ENCODE measurements at places on chromosomes 11 and 22.
A peak's percentile ranks its signal among the peaks of the same experiment; 100 is the strongest.

DNA sequence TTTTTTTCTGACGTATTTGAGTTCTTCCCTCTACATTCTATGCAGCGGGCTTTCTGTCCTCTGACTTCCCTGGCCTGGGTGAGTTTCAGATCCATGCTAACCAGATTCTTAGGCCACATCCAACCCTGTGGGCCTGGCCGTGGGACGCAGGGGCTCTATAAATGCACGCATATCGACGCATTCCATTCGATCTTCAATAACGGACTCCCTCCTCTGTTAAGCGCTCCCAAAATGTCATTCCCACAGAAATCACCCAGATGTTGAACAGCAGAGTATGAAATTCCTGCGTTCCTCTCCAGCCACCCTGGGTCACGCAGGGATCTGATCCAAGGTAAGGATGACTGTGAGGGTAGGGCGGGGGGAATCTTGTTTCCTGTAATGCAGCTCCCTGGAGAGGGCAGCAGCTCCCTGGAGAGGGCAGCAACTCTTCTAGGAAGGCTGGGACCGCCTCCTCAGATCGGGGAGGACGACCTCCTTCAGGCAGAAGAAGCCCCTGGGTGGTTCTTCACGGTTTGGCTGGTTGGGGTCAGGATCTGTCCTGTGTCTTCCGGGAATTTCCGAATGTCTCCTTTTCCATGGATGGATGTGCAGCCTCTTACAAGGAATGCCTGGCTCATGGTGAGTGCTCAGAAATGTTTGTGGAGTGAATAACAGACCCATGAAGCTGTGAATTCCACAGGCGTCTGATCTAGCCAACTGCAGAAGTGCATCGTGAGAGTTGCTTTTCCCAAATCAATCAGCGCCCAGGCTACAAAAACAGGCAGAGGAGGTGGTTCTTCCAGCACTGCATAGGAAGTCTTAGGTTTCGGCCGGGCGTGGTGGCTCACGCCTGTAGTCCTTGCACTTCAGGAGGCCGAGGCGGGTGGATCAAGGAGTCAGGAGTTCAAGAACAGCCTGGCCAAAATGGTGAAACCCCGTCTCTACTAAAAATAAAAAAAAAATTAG, 12.2 kb downstream of the MRGPRD start:
- no peak for DNase-seq

DNA sequence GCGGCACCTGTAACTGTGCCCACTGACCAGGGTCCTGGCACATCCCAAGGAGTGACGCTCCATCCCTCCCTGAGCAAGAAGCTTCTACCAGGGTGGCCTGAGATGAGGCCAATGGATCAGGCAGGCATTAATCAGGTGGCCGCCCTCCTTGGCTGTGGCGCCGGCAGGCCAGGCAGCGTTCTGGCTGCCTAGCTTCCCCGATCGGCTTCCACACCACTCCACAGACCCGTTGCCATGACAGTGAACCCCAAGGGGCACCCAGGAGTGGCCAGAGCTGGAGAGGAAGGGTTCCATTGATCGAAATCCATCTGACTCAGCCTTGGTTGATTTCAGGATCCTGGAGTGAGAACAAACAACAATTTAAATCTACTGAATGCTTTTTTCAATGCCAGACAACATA, 20.5 kb downstream of the LRRC55 start:
- DNase-seq = no peak

DNA sequence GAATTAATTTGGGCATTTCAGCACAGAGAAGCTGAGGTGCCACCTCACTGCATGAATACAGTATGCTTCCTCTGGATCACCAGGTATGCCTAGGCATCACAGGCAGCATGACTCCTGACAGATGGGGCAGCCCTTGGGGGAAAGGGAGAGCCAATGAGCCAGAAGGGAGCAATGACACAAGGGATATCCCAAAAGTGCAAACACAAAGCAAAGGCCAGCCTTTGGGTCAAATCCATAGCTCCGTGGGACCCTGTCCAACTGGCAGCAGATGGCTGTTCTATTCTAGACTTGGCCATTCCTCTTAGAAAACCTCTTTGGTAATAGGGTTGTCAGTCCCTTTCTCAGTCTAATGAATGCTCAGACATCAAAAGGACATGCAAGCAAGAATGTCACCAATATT, 73.3 kb downstream of the SERGEF start:
- DNase-seq = no peak

GRCh38 chr22:47310601-47311000, 548.2 kb downstream of the TBC1D22A start:
- no peak for DNase-seq

- no peak for DNase-seq
Observed at GRCh38 chr11:7031471-7031871, 11.2 kb downstream of the NLRP14 start.

GRCh38 chr11:62186195-62186594, 3.8 kb upstream of the SCGB1D1 start:
- no peak for DNase-seq

DNA sequence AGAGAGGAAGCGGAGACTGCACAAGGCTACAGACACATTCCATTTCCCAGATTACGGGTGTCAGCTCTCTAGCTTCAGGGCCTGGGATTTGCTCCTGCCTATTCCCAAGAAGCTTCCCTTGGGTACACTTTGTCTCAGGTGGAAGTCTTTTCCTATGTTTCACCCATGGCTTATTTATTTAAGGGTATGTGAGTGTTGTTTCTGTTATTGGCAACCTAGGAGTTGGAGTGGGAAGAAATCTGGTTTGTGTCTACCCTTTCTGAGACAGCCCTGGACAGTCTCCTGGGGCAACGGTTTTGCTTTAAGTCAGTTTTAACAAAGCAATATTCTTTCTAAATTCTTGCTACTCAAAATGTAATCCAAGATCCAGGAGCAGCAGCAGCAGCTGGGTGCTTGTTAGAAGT, 127.0 kb downstream of the MICAL2 start:
- DNase-seq = no peak

GRCh38 chr22:38346506-38346905, 29.3 kb upstream of the CSNK1E start:
- DNase-seq = no peak

DNA sequence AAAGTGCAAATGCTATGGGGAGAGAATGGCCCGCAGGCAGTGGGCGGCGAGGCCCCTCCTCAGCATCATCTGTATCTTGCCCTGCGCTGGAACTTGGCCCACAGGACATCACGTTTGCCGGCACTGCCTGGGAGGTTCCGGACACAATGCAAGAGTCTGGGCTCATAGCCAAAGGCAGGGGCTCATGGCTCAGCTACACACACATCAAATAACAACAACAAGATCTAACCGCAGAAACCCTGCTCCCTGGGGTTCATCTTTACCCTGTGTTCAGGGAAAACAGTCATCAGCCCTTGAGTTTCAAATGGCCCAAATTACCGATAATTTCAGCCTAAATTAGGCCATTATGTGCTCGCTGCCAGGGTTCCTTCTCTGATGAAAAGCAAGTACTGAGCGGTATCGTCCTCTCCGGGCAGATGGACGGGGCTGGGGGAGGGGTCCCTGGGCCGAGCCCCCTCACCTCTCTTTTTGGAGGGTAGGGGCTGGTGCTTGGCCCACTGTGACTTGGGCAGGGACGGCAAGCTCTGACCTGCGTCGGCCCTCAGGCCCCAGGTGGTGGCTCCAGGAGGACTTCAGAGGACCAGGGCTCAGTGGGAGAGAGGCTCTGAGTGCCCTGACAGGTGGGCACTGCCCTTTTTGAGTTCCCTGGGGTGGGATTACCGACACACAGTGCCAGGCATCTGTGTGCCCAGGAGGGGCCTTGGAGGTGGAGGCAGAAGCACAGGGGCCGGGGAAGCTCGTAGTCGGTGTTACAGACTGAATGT, 25.0 kb upstream of the GAL start:
- no peak for DNase-seq

GRCh38 chr11:64317325-64317960, at the start of gene TRMT112:
TSS of gene TRMT112 (minus strand) at chr11:64317559. CDS start at chr11:64317526, 33 bp downstream.
- DNase-seq = peak; percentile 92

DNA sequence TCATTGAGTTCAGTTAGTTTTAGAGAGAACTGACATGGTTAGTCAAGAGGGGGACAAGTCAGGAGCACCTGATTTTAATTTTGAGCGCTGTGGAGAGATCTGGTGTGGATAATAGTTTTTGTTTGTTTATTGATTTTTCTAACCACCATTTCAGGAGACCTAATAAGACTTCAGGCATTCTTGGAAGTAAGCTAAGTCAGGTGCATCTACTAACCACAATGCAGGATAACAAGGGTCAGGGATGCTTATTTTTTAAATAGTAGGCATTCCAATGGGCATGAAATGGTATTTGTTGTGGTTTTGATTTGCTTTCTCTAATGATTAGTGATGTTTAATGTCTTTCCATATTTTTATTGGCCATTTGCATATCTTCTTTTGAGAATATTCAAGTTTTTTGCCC, 212.1 kb downstream of the NAV2 start:
- DNase-seq = no peak

GRCh38 chr22:33565580-33565995, 354.7 kb downstream of the LARGE1 start:
- DNase-seq = no peak

GRCh38 chr22:37229805-37230672, 14.0 kb downstream of the RAC2 start:
- peak; percentile 88 for DNase-seq

- DNase-seq = peak; percentile 45
Observed at GRCh38 chr11:69213316-69213715, 57.6 kb downstream of the SMIM38 start.

DNA sequence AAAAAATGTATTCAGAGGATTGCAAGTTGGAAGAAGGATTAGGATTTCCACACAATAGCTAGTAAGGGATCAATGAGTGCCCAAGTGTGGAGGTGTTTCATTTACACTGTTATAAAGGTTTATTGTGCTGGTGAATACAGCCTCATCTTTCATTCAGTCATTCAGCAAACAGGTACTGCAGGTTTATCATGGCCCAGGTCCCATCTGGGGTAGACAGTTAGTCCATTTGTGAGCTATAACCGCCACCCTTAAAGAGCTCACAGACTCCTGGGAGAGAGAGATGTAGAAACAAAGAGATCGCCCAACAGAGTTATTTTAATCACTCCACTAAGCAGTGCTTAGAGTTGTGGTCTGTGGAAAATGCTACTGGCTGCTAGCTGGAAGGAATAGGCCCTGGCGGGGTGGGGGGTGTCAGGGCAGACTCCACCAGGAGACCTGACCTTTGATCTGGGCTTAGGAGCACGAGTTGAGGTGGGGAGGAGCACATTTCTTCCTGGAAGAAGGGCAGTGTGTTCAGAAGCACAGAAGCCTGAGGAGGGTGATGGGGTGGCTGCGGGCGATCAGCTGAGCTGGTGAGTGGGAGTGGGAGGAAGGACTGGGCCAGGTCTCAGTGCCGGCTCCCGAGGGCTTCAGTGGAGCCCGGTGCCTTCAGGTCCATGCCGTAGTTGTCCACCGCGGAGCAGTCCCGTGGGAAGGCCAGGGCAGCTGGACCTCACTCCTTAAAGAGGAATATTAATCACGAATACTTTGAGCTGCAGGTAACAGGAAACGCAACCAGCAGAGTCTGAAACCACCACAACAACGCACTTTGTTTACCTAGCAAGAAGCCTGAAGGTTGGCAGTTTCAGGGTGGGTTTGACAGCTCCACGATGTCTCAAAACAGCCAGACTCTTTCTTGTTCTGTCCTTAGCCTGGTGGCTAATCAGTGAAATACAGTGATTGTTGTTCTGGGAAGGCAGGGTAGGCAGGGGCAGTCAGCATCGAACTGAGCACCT, 11.2 kb downstream of the TOM1 start:
- no peak for DNase-seq

DNA sequence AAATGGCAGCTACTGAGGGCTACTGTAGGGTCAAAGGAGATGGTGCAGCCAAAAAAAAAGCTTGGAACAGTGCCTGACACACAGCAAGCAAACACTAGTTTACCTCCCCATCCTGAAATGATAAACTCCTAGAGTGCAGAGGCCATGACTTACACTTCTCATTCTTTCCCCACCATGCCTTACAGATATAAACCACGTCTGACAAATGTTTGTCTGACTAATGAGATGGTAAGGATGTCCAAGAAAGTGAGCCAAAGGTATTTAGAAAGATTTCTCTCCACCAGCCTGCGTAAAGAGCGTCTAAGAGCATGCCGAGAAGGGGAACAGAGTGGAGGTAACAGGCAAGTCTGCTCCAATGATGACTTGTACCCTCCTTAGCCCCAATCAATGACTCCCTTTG, 99.0 kb downstream of the LARGE1 start:
- no peak for DNase-seq

DNA sequence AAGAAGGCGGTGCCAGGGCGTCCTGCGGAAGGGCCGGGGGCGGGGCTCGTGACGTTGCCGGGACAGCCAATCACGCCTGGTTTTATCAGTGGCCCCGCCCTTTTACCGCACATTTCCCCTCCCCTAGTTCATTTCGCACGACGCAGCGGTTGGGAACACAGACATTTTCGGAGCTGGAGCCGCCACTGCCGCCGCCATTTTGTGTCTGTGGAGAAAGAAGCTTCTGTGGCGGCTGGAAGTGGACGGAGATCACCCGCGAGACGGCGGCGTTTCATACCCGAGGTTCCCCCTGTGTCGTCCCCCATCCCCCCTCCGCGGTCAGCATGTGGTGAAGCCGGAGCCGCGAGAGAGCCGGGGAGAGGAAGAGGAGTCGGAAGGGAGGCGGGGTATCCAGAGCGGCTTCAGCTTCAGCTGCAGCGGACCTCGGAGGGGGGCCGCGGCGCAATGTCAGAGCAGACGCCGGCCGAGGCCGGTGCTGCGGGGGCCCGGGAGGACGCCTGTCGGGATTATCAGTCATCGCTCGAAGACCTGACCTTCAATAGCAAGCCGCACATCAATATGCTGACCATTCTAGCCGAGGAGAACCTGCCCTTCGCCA, at the start of gene PCF11:
Gene PCF11, plus strand, starts transcription at position 136 of the 598 bp plus-strand sequence. Its CDS starts 309 bp downstream, at position 445.
- DNase-seq = no peak

GRCh38 chr11:69007975-69008381, 5.1 kb downstream of the MRGPRF start:
- no peak for DNase-seq

DNA sequence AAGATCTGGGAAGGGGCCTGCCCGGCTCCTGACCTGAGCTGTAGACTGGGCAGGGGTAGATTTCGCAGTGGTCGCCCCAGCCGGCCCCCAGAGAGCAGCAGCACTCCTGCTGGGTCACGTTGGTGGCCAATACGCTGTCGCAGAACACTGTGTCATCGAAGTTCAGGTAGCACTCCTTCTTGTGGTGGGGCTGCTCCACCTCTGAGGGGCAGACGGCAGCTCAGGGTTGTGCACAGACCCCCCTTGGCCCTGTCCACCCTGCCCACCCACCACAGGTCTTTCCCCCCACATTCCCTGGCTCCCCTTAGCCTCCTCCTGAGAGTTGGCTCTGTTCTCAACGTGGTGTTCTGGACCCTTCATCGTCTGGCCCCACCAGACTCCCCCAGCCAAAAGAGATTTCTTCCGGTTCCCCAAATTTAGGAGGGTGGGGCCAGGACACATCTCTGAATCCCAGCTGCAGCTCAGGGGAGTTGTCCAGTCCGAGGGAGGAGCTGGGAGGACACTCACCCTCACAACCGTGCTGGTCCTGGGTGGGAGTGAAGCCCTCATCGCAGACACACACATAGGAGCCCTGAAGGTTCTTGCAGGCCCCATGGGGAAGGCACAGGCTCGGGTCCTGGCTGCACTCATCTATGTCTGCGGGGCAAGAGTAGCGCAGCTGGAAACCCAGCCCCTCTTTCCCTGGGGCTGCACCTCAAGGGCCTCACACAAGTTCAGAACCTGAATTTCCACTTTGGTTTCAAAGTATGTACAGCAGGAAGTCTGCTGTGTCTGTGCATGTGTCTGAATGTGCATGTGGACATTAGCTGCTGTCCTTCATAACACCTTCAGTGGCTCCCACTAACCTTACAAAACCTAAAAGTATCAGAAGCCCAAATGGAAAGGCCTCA, 16.5 kb downstream of the SCYL1 start:
- no peak for DNase-seq
